NB4 (cell line): ENCODE measurements at places on chromosomes 2 and 18.

- no peak for DNase-seq
Measured at GRCh38 chr2:215110918-215111317, 27.5 kb downstream of the ABCA12 start.

DNA sequence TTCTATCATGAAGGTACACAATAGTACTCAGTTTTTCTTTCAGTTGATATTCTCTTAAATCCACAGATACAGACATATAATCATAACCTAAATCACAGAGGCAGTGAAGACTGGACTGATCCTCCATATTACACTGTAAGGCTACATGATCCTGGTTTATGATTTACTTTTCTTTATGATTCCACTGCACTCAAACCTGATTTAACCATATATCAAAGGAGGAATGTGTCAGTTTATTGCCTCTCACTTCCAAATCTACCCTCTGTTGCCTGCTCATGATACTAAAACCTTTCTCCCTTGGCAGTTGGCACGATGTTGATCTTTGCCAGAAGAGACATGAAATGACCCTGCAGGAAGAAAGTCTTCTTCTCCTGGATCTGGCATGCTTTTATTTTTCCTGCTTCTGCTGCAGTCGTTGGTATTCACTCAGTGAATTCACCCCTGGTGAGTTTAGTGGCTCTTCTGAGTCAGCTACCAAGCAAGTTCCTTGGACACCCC lies 426.4 kb downstream of the MBD2 start:
- DNase-seq = no peak

DNA sequence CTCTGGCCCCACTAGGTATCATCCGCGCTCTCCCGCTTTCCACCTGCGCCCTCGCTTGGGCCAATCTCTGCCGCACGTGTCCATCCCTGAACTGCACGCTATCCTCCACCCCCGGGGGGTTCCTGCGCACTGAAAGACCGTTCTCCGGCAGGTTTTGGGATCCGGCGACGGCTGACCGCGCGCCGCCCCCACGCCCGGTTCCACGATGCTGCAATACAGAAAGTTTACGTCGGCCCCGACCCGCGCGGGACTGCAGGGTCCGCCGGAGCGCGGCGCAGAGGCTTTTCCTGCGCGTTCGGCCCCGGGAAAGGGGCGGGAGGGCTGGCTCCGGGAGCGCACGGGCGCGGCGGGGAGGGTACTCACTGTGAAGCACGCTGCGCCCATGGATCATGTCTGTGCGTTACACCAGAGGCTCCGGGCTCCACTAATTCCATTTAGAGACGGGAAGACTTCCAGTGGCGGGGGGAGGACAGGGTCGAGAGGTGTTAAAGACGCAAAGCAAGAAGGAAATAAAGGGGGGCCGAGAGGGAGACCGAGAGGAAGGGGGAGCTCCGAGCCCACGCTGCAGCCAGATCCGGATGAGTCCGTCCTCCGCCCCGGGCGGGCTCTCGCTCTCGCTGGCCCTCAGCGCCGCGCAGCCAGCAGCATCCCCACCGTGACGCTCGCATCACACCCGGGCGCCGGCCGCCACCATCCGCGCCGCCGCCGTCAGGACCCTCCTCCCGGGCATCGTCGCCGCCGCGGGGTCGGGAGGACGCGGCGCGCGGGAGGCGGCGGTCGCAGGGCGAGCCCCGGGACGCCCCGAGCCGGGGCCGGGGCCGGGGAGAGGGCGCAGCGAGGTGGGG lies 664 bp downstream of the NETO1 start:
- no peak for DNase-seq

DNA sequence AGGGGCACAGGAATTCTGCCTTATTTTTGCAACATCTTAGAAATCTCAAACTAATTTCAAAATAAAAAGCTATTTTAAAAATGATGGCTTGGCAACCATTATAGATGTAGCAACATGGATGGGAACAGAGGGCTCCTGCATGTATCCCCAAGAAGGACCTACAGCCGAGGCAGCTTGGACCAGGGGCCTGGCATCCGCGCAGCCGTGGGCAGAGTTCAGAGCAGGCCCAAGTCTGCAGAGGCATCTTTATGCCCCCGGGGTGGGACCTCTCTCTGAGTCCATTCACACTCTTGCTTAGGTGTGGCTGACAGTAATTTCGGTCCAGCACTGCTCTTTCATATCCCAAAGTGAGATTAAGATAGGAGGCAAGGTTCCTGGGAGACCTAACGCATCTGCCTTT lies 425.8 kb upstream of the MYT1L start:
- DNase-seq = no peak

GRCh38 chr18:10316778-10317177 lies 137.7 kb upstream of the APCDD1 start:
- peak; percentile 69 for DNase-seq

DNA sequence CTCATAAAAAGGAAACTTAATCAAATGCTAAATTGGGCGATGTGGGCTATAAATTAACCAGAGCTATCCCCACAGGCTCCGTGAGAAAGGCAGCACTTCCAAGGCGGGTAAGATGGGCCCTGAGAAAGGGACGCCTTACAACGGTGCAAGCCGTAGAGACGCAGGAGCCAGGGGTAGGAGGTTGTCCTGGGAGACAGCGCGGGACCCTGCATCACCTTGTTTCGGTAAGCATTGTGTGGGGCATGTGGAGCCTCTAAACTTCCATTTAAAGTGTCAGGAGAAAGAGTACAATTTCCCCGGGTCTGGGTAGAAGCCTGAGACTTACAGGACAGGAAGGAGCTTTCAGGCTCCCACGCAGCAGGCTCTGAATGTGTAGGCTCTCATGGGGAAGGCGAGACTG lies 1.2 kb upstream of the PER2 start:
- peak; percentile 52 for DNase-seq

- DNase-seq = no peak
Measured at GRCh38 chr2:144078802-144079724, 440.9 kb downstream of the ZEB2 start.

- DNase-seq = peak; percentile 67
Measured at GRCh38 chr2:222332116-222332515, 33.3 kb upstream of the PAX3 start.

- DNase-seq = no peak
Measured at GRCh38 chr2:41194230-41194629, 742.3 kb upstream of the SLC8A1 start.

DNA sequence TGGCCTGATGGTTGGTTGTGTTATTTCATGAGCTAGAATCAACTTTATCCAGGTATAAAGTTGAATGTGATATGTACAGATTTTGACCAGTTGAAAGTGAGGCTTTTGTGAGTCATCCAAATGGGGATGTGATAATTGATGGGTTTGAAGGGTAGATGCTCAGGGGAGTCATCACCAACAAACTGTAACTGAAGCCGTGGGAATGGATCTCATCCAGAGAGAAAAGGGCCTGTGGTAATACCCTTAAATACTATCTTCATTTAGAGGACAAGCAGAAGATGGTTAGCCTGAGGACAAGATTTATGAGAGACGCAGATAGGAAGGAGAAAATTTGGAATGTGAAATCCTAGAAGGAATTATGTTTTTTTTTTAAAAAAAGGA lies 90.5 kb upstream of the MYO3B start:
- DNase-seq = no peak

DNA sequence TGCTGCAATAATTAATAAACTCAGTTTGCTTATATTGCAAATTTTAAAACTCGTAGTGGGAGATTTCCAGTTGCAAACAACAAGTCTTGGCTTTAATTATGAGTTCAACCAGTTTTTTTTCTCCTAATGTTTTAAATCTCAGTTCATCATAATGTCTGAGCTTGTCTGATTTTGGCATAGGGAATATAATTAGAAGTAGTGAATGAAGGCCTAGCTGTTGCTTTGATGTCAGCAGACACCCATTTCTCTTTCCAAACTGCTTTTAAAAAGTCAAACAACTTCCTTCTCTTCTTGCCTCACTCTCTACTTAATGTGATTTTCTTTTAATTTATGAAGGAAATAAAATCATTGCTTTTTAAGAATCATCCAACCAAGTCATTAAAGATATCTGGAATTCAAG lies 1462.1 kb downstream of the DPP10 start:
- no peak for DNase-seq

GRCh38 chr2:141766225-141766624 lies 364.6 kb downstream of the LRP1B start:
- no peak for DNase-seq

GRCh38 chr2:131038258-131039100 lies 54.8 kb downstream of the FAM168B start:
- no peak for DNase-seq

GRCh38 chr2:9778012-9778411 lies 65.3 kb upstream of the TAF1B start:
- peak; percentile 54 for DNase-seq

DNA sequence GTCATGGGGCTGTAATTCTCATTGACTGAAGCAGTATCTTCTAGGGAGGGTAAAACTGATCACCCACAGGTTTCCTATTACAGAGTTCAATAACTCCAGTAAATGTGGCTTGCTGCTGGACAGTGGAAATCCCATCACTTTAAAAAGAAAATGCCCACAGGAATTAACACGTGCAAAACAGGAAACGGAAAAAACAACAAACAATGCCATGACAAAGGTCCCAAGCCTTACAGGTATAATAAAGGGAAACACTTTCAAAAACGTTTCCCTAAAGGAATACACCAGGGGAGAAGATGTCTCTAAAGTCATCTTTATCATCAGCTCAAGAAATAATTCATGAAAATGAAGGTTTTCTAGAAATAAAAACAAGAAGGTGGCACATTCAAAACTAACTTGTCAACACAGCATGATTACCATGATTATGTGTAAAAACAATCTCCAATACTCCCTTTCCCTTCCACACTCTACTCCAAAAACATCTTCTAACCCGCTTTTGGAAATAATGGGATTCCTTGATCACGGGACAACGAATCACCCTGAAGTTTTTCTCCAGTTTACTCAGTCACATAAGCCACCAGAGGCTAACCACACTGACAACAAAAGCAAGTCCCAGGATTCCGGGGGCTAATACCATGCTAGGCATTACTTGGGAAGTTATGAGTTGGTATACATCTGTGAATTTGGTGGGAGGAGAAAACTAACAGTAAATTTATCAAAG lies 167.9 kb downstream of the TCF4 start:
- no peak for DNase-seq

GRCh38 chr18:45719106-45719505 lies 4.9 kb upstream of the SLC14A1 start:
- DNase-seq = no peak

DNA sequence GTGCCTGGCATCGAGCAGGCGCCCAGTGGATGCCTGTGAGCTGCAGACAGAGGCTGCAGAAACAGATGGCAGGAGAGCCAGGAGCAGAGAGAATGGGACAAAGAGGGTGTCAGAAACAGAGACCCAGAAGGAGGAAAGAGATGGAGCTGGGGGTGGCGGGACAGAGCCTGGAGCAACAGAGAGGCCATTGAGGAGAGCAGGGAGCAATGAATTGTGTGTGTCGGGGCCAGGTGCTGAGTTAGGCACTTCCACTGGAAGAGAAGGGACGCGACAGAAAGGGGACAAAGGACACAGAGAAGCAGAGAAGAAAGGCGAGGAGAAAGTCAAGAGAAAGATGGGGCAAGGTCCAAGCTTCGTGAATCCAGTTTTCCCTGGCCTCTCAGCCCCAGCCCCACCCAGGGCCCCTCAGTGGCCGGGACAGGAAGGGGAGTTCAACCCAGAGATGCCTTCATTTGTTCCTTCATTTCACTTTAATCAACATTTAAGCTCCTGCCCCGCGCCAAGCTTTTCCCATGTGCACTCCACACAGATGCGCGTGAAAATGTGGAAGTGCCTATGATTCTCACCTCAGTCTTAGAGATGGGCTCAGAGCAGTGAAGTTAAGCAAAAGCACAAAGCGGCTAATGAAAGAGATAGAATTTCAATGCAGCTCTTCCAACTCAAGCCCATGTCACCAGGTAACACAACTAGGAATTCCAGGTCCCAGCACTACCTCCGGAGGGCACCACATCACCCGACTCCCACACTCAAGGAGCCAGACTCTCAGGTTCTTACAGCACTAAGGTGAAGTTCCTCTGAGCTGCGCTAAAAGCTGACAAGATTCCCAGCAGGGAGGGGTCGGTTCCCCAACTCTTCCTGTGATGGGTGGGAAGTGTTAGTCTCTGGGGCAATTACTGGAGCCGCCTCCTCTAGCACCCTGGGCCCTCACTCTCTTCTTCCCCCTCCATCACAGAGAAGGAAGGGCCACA lies 55.1 kb downstream of the TNS1 start:
- DNase-seq = no peak

DNA sequence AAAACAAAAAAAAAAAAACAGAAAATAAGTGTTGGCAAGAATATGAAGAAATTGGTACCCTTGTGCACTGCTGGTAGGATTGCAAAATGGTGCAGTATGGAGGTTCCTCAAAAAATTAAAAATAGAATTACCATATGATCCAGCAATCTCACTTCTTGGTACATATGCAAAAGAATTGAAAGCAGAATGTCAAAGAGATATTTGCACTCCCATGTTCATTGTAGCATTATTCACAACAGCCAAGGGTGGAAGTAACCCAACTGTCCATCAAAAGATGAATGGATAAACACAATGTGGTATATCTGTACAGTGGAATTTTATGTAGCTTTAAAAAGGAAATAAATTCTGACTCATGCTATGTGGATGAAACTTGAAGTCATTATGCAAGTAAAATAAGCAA lies 72.8 kb upstream of the POU3F3 start:
- no peak for DNase-seq

DNA sequence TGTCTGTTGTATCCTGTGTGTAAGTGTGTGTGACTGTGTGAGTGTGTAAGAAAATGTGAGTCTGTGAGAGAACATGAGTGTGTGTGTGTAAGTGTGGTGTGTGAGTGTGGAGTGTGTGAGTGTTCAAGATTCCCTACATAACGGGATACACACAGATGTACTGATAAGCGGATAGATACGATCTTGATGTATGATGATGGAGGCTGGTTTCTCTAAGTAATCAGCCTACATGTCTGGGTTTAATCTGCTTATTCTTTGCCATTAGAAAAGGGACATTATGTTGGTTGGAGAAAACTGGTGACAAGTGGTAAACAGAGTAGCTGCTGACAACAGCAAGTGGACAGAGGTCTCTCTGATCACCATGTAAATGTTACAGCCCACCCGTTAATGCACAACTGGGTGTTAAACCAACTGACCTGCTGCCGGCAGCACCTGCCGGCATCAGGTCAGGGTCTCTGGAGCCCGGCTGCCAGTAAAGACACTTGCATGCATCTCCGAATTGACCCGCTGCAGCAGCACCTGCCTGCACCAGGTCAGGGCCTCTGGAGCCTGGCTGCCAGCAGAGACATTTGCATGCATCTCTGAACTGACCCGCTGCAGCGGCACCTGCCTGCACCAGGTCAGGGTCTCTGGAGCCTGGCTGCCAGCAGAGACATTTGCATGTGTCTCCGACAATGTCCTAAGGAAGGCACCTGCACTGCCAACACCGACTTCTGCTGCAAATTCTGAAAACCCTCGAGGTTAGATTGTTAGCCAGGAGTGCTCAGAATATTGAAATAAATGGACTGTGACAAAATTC lies 87.5 kb downstream of the MBP start:
- DNase-seq = no peak
